ENCODE measurements at places on chromosomes 3 and 15. TPM values are rescaled to one million over a fixed set of nuclear protein-coding genes. Genes with fewer than 3 reads are reported as not detected.

- DNase-seq: no peak
These were observed 372.5 kb upstream of the CFAP20DC start for GRCh38 chr3:59422312-59422711.

GRCh38 chr15:50192926-50193620 is 11.1 kb downstream of the SLC27A2 start:
- no peak for DNase-seq

PAK6 gene
- not detected for total RNA-seq

DNA sequence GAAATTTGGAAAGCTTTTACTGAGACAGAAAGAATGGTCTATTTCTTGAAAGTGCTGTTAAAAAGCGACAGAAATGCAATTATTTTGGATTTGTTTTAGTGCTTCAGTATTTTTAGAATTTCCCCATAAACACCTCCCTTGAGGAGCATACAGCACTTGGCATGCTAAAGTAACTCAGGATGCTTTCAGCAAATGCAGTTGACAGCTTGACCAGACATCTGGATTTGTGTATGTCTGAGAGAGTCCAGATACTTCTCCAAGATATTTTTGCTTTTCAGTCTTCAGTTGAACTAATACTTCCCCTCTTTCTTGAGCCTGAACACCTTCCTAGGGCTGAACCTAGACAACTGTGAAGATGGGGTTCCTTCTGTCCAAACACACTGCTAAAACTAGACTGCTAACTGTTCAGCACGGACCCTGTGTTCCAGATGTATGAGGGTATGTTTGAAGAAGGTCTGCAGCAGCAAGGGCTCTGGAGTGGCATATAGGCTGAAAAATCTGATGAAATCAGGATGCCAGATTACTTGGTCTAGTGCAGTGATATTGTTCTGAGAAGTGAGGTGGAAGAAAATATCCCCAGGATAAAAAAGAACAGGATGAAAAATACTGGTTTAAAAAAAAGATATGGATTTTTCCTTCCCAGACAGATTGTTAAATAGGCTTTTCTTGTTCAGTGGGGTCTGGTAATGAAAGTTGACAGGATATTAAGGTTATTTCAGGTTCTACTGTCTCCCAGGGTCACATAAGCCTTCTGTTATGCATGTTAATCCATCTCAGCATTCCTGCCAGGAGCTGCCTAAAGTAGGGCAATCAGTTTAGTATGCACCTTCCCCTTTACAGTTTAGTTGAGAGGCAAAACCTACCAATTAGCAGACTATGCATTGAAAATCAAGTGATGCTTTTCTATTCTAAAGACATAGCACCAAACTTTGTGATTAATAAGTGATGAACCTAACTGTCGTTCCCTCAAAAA is 516.9 kb upstream of the TBL1XR1 start:
- no peak for DNase-seq

- DNase-seq: peak; percentile 26
These were observed 43.4 kb downstream of the FAM174B start for GRCh38 chr15:92611995-92612745.

- no peak for DNase-seq
These were observed 242.1 kb downstream of the ITPR1 start for GRCh38 chr3:4735243-4735642.

- no peak for DNase-seq
These were observed 440.0 kb downstream of the PDCD6IP start for GRCh38 chr3:34238407-34238806.

- no peak for DNase-seq
These were observed 73.2 kb upstream of the HEG1 start for GRCh38 chr3:125128861-125129501.

- DNase-seq: no peak
These were observed 151.1 kb upstream of the MITF start for GRCh38 chr3:69588170-69588569.

DNA sequence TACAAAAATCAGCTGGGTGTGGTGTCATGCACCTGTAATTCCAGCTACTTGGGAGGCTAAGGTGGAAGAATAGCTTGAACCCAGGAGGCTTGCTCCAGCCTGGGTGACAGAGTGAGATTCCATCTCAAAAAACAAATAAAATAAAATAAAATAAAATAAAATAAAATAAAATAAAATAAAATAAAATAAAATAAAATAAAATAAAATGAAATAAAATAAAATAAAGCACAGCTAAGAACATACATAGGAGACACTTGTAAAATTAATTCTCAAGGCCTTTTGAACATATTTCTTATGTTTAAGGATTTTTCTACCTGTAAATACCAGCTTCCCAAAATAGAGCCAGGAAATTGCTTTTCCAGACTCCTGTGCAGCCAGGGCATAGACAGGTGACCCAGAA is 703.0 kb downstream of the ZPLD1 start:
- no peak for DNase-seq

ADGRG7 gene
- not detected for total RNA-seq

DNA sequence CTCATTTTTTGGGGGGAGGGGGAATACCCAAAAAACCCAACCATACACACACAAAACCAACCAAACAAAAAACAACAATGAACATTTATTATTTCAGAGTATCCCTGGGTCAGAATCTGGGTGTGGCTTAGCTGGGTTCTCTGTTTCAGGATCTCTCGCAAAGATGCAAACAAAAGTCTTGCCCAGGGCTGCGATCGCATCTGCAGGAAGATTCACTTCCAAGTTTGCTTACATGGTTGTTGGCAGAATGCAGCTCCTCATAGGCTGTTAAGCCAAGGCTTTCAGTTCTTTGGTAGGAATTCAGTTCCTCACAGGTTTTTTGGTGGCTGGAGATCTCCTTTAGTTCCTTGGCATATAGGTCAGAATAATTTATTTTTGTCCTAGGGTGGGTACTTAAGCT is 13.7 kb upstream of the ARIH1 start:
- no peak for DNase-seq

DNA sequence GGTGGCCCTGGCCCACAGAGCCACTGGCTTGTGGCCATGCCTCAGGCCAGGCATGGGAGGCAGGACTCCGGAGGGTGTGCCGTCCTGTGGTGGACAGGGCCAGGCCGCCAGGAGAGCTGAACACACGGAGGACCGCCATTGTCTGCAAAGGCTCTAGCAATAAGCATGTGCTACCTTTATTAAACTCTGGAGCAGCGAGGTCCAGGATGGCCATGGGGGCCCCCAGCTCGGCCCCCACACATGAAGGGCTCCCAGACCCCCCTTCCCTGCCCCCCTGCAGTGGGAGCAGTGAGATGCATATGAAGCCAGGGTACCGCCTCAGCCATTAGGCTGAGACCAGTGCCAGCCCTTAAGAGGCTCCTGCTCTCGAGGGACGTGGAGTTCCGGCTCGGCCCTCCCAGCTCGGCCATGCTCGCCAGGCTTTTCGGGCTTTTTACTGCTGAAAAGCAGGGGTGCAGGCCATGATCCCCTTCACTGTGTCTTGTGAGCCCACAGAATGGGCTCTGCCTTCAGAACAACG is 2.7 kb downstream of the AMIGO3 start:
- no peak for DNase-seq

DNA sequence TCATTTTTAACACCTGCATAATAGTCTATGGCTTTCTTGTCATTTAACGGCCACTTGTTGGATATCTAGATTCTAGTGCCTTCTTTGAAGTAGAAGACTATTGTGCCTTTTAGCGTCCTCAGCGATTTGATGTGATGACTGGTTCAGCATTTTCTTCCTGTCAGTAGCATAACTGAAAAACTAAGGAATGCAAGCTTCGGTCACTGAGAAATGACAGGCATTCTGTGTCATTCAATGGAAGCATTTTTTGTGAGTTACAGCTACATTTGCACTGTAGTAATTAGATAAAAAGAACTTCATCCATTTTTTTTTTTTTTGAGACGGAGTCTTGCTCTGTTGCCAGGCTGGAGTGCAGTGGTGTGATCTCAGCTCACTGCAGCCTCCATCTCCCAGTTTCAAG is 10.3 kb downstream of the NEK11 start:
- no peak for DNase-seq

EXOSC7 gene
- 53.7 TPM for total RNA-seq

FURIN gene
- 38.3 TPM for total RNA-seq
